ENCODE measurements at places on chromosomes 6 and 20.

GRCh38 chr6:25971187-25971821, 8.7 kb downstream of the TRIM38 start:
- DNase-seq: peak; percentile 56

GRCh38 chr6:165659945-165660856, 2.8 kb downstream of the PDE10A start:
- no peak for DNase-seq

GRCh38 chr6:151071295-151071694, 168.5 kb upstream of the AKAP12 start:
- DNase-seq: no peak

- DNase-seq: no peak
Measured at GRCh38 chr6:14306151-14306906, 188.8 kb downstream of the CD83 start.

DNA sequence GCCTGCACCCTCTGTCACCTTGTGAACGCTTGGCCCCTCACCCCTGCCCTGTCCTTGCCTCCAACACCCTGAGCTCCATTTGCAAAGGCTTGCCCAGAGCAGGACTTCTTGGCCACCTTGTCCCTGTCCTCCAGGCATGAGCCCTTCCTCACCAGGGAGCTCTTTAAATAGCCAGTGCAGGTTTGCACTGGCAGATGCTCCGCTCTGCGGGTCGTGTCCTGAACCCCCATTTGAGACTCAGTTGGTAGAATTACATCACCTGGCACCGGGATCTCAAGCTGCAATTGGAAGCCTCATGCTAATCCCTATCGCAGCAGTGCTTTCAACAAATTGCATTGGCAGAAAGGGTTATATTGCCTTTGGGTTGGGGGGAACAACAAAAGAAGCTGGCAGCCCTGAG, 85.9 kb downstream of the TRMT6 start:
- DNase-seq: no peak

DNA sequence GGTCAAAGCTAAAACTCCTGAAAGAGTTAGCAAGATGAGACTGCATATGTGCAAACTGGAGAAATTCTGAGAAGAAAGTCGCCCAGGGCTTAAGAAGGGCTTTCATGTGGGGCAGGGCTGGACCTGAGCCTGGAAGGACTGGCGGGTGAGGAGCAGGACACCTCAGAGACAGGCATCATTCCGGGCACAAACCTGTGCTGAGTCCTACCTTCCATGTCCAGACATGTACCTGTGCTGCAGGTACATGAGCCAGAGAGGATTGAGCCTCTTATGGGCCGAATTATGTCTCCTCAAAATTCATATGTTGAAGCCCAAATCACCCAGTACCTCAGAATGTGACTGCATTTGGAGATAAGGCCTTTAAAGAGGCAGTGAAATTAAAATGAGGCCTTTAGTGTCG, 171.0 kb downstream of the QRSL1 start:
- DNase-seq: no peak

DNA sequence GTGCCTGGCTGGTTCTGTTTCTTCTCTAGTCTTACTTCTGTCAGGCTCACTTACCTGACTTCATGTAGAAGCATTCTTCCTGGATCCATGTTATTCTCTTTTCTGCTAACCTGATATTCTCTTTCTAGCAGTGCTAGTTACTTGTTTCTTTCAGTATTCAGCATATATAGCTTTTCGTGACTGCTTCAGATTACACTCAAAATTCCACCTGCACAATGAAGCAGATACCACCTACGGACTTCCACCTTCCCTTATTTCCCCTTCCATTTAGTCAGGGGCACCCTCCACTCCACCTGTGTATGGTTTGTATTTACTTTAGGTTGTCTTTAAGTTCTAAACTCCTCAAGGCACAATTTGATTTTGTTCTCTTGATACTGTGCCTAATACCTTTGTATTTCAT, 36.8 kb downstream of the ZFAND3 start:
- DNase-seq: no peak

GRCh38 chr6:40474937-40475336, 112.2 kb downstream of the LRFN2 start:
- DNase-seq: no peak

DNA sequence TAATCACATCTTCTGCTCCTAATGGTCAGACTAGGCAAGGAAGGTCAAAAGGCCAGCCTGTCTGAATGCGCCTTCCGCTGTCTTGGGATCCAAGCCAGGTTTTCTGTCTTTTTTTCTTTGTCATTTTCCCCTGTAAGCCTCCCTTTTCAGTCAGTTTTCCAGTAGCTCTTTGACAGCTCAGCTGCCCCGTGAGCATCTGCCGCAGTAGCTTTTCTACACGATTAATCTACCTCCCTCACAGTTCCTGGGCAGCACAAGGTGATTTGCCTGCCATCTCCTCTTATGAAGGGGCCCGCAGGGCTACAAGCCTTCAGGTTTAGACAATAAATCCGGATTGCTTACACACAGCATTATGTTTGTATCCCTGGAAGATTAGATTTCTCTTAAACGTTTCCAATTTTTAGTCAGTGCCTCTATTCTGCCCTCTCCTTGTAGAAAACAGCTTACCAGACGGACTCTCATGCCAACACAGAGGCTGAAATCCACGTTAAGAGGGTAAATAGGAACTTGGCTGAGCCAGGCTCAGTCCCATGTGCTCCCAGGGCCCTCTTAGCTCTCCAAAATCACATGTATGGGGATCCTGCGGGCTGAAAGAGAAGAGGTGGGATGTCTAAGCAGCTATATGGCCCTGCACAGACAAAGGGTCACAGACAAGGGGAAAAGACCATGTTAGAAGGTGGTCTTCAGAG, 77.2 kb downstream of the LY86 start:
- DNase-seq: no peak

- no peak for DNase-seq
Measured at GRCh38 chr20:8390037-8390433, 258.0 kb downstream of the PLCB1 start.

DNA sequence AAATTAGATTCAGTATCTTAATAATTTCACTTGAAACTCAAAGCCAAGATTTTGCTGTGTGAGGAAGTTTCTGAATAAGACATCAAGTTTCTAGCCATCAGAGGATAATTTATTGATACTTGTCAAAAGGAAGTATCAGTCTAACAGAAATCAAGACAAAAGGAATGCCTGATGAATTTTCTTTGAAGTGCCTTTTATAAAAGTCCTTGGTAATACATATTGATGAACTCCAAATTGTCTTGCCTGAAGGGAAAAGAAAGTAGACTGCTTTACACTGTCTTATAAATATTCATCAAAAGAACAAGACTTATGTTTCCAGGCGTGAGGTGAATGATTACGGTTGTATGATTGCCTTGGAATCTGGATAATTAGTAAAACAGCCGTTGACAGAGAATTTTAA, 986.0 kb upstream of the MAP3K7 start:
- no peak for DNase-seq
